Activated CD8-positive, alpha-beta T cell treated with anti-CD3 and anti-CD28 coated beads, Interleukin-2, amount 10 ng/mL, durations not matched to agents 7 days and 5 days (primary cell): ENCODE measurements at places on chromosomes 2 and 18.

DNA sequence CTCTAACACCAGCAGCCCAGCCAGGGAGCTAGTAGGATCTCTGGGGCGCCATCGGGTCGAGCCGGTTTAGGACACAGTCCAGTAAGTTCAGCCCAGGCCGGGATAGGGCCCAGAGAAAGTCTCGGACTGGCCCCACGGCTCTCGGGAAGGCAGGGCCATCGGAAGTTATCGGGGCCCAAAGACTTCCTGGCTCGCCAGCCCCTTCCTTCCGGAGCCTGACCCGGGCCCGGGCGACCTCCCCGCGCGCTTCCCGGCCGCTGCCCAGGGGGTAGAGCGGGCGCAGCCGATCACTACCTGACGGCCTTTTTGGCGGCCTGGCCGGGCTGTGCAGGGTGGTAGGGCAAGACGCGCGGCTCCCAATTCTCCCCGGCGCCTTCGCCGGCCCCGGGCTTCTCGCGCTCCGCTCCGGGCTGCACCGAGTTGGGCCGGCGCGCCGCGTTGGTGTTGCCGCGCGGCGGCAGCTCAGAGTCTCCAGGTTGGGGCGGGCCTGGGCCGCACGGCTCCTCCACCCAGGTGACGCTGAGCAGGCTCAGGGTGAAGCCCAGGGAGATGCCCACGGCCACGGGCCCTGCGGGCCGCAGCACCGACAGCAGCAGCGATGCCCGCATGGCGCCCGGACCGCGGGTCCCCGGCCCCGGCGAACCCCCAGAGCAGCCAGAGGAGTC, 546 bp downstream of the CHPF start:
- DNase-seq, result peak; percentile 27
- H3K4me3 ChIP-seq, result peak overlapping the region; percentile 73
- peaks cover 24% of the 10 kb centered on the region for H3K27me3 ChIP-seq

DNA sequence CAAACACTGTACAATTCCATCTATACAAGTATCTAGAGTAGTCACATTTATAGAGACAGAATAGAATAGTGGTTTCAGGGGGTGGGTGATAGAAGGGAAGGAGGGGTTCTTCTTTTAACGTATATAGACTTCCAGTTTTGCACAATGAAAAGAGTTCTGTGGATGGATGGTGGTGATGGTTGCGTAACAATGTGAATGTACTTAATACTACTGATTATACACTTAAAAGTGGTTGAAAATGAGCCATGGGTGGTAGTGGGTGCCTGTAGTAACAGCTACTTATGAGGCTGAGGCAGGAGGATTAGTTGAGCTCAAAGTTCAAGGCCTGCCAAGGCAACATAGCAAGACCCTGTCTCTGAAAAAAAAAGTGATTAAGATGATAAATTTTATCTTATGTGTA, 85.8 kb downstream of the SETBP1 start:
- H3K27ac ChIP-seq, result no peak overlapping the region
- no peak for DNase-seq
- H3K36me3 ChIP-seq, result peaks cover 7% of the 10 kb centered on the region
- H3K4me3 ChIP-seq, result no peak overlapping the region
- no peaks in the 10 kb centered on the region for H3K4me1 ChIP-seq
- H3K27me3 ChIP-seq, result peaks cover 21% of the 10 kb centered on the region

- H3K4me1 ChIP-seq, result no peaks in the 10 kb centered on the region
- no peak overlapping the region for H3K27ac ChIP-seq
- H3K4me3 ChIP-seq, result no peak overlapping the region
- H3K27me3 ChIP-seq, result no peaks in the 10 kb centered on the region
Measured at GRCh38 chr2:3034396-3034795, 343.2 kb downstream of the EIPR1 start.

DNA sequence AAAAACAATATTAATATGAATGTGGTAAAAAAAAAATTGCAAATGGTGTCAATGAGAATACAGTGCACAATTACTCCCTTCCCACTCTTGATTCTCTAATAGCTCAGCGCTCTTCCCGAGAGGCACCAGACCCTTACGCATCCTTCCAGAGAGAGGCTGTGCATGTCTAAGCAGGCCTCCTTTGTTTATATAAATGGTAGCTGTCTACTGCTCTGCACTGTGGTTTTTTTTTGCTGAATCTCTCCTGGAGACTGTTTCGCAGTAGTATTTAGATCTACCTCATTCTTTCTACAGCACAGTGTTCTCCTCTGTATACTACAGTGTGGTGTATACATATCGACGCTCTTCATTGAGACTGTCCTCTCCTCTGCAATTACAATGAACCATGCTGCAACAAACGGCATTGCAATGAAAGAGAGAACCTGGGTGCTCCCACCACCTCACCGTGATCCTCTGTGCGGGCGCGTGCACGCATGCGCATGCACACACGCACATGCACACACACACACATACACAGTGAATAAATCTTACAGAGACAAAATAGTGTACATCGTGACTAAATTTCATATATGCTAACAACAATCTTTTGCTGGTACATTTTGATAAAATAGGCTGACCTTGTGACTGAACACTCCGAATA, 19.4 kb downstream of the SEPTIN10 start:
- no peak overlapping the region for H3K27ac ChIP-seq
- H3K36me3 ChIP-seq, result no peaks in the 10 kb centered on the region
- H3K4me3 ChIP-seq, result no peak overlapping the region
- no peak for DNase-seq

DNA sequence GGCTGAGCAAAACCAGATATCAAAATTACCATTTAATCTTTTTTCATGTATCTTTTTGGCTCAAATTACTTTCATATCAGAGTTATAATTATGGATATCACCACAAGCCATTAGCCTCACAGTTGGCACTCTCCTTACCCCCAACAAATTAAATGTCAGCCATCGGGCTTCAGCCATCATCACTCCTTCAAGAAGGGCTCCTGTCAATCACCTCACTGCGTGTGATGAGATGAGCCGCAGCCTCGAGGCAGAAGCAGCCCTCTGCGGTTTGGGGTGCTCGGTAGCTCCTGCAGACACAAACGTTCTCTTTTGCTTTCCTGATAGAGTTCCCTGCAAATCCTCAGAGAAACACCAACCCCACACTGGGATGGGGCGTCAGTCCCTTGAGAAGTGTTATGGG, 94.1 kb downstream of the DNER start:
- no peaks in the 10 kb centered on the region for H3K36me3 ChIP-seq
- DNase-seq, result no peak

- H3K27ac ChIP-seq, result no peak overlapping the region
- no peaks in the 10 kb centered on the region for H3K4me1 ChIP-seq
- no peak for DNase-seq
- H3K4me3 ChIP-seq, result no peak overlapping the region
- H3K27me3 ChIP-seq, result peaks cover 3% of the 10 kb centered on the region
Measured at GRCh38 chr2:121094101-121094500, 190.9 kb downstream of the TFCP2L1 start.

DNA sequence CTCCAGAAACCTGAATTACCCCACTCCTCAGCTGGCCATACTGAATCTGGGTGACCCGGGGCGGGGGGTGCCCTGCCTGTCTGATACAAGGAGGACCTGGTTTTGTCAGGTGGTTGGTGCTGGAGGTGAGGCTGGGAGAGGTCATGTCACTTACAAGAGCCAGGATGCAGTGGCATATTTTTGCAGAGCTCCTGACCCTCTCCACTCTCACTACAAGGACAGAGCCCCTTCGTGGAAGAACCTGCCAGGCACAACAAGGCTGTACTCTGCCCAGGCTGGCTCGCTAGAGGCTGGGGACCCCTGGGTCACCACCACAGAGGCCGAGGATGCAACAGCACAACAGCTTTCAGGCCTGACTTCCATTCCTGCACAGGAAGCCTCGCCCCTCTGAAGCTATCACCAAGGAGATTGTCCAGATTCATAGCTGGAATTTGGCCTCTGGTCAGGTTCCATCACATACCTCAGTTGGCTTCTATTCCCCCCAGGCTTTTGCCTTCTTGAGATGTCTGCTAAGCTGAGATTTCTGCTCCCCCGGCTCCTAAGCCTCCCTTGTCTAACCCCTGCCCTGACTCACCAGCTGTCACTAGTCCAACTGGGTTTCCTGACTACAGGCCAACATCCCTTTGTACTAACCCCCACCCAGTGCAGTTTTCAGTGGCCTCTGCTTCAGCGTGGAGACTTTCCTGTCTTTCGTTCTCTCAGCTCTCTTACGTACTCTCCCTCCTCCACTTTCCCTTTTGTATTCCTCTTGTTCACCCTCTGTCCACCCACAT, 132.5 kb upstream of the EPAS1 start:
- peaks cover 6% of the 10 kb centered on the region for H3K4me1 ChIP-seq
- DNase-seq, result no peak
- no peak overlapping the region for H3K27ac ChIP-seq
- no peaks in the 10 kb centered on the region for H3K27me3 ChIP-seq
- no peak overlapping the region for H3K4me3 ChIP-seq

- no peaks in the 10 kb centered on the region for H3K4me1 ChIP-seq
- no peak for DNase-seq
- H3K4me3 ChIP-seq, result no peak overlapping the region
- H3K27ac ChIP-seq, result no peak overlapping the region
Measured at GRCh38 chr2:6139916-6140315, 447.7 kb downstream of the SOX11 start.

DNA sequence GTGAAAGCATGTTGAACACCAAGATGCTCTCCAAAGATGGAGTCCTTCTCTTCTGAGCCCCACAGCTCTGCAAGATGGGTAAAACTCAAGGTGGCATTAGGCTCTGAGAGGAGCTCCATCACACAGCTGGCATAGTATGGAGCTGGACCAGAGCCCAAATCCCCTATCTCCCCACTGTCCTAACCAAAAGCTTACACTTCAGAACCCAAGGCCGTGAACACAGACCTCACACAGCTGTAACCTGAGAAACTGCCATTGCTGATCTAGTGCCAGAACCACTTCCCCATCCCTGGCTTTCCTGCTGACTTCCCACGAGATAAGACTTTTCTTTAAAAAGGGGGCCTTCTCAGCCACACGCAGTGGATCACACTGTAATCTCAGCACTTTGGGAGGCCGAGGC, 25.0 kb downstream of the TTC32 start:
- H3K4me3 ChIP-seq, result no peak overlapping the region
- no peak overlapping the region for H3K27ac ChIP-seq
- H3K27me3 ChIP-seq, result no peaks in the 10 kb centered on the region
- peaks cover 22% of the 10 kb centered on the region for H3K36me3 ChIP-seq

DNA sequence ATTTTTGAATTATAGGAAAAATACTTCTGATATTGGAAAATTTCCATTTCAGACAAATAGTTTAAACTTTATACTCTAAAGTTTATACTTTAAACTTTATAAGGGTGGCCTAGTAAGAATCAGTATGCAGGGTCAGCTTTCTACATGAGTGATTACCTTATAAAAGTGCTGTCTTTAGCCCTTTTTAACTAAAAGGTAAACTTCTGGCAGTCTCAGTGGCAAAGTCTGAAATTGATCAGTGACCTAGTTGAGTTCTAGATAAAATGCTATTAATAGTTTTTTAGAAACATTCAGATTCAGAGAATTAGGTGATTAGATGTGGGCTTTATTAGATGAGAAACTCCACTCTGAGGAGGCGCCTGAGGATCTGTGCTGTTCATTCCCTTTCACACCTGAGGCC, 15.5 kb downstream of the GORASP2 start:
- H3K27me3 ChIP-seq, result no peaks in the 10 kb centered on the region
- peaks cover 15% of the 10 kb centered on the region for H3K36me3 ChIP-seq
- peaks cover 18% of the 10 kb centered on the region for H3K4me1 ChIP-seq
- no peak overlapping the region for H3K27ac ChIP-seq
- no peak overlapping the region for H3K4me3 ChIP-seq
